Activated T-helper 1 cell treated with Interleukin-2 at 50 U/mL for 16 hours (primary cell): ENCODE measurements at places on chromosomes 13 and 19.

DNA sequence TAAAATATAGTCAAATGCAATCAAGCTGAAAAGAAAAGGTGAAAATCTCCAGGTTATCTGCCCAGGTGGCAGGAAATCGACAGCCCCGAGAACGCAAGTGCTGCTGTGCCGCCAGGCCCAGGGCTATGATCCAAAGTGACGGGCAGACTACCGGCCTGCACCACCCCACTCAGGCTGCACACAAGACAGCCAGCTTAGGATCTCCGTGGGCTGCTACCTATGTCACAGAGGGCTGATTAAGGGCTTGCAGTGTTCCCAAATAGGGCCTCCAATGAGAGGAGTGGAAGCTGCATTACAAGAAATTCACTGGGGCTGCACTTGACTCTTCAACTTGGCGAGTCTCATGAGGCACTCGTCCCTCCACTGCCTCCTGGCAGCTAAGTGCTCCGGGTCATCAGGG, 121.8 kb downstream of the CRYL1 start:
- no peak for DNase-seq

GRCh38 chr19:58063712-58064111, 4.6 kb downstream of the ZNF135 start:
- DNase-seq: no peak

DNA sequence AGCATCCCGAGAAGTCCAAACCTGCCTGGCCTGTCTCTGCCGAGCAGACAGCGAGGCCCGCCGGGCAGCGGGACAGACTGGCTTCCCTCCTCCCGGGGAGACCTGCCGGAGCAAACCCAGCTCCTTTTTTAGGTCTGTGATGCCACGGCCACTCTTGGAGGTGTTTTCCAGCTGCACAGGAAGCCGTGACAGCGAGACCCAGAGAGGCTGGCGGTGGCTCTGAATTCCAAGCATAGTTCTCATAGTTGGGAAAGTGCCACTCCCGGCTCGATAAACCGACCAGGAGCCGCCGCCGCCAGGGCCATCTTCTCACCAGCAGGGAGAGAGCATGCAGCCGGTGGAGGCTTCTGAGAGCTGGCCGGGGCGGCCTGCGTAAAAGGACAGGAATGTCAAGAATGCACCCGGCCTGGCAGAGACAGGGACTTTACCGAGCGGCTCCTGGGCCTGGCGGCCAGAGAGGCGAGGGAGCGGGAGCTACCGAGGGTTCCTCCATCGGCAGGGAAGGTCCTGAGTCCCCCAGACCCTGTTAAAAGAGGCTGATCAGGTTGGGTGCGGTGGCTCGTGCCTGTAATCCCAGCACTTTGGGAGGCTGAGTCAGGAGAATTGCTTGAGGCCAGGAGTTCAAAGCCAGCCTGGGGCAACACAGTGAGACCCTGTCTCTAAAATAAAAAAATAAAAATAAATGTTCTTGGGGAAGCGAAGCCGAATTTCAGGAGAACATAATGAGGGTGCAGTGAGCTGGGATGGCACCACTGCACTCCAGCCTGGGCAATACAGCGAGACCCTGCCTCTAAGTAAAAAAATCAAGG, 64.9 kb downstream of the GADD45B start:
- DNase-seq: no peak

DNA sequence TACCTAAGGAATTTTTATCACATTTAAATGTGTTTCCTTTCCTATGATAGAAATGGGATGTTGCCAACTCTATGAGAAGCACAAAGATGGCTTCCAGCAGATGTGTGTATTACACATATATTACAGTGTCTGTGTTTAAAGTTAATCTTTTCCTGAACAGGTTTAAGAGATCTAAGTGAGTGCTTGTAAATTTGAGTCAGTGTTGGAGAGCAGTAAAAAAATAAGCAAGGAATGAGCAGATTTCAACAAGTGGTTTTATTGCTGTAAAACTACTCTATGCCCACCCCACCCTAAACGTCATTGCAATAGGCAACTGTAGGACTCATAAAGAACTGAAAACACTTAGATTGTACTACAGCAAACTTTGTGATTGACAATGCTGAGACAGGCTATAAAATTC, 248.7 kb downstream of the KLF5 start:
- no peak for DNase-seq

DNA sequence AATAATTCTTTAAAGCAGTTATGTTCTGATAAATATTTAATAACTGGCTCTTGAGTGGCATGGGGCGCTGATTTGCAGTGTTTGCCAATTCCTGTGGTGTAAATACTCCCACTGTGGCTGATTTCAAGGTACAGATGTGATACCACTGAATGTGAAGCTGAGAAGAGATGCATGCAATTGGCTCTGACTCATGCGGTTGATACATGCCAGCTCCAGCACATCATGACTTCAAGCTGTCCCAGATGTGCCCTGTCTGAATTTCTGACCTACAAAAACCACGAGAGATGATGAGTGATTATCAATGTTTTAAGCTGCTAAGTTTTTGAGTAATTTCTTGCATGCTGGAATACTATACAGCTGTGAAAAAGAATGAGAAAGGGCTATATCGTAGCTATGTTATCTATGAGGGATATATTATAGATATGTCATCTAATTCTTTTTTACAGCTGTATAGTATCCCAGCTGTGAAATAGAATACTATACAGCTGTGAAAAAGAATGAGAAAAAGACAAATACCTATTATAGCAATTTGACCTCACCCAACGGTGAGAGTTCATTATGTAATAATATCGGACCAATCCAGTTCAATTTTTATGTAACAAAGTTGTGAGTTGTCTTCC, 7.6 kb upstream of the ACSBG2 start:
- DNase-seq: no peak

DNA sequence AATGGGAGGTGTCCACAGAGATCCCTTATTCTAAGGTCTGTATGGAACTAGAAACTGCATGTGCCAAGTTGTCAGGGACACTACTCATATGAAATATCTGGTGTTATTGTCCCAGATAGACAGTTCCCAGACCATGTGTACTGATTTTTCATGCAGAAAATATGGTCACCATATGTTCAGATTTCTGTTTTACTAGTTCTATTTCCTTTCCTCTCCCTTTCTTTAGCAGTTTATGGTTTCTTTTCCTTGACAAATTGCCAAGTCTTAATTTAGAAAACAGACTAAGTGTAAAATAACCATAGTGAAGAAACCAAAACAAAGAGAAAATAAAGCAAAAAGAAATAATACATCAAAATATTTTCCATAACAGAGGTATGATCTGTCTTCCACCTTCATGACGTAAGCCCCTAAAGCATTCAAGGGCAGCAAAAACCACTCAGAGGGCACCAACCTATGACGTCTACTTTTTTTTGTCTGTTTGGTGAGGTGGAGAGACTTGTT, 248.5 kb downstream of the KCTD12 start:
- no peak for DNase-seq

GRCh38 chr19:52453324-52454094, at the start of gene ZNF578:
Gene ZNF578 (plus strand): TSS chr19:52453553. CDS start chr19:52501846, 48,293 bp downstream.
- peak; percentile 46 for DNase-seq

GRCh38 chr19:2302319-2303210, 5.4 kb downstream of the LINGO3 start:
- no peak for DNase-seq

- no peak for DNase-seq
These were observed at the start of gene TYROBP for GRCh38 chr19:35908010-35908441. Gene TYROBP (minus strand): TSS chr19:35908295. CDS start chr19:35908228, 67 bp downstream.

DNA sequence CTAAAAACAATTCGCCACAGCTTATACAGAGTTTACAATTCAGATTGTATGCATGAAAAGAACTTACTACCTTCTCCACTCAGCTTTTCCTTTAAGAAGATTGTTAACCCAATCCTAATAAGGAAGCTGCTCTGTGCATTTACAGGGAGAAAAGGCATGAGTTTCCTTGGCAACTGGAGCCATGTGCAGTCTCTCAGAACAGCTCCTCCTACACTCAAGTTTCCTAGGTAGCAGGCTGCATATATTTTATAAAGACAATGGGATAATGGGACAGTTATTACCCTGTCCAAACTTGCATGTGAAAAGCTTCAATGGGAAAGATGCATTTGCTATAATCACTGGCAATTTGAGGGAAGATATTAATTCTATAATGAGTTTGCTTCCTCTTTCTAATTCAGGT, 125.5 kb upstream of the TRPC4 start:
- no peak for DNase-seq

GRCh38 chr13:20908714-20909497, 6.4 kb upstream of the XPO4 start:
- DNase-seq: no peak

- no peak for DNase-seq
These were observed 58.1 kb upstream of the TPM4 start for GRCh38 chr19:16018106-16018755.

DNA sequence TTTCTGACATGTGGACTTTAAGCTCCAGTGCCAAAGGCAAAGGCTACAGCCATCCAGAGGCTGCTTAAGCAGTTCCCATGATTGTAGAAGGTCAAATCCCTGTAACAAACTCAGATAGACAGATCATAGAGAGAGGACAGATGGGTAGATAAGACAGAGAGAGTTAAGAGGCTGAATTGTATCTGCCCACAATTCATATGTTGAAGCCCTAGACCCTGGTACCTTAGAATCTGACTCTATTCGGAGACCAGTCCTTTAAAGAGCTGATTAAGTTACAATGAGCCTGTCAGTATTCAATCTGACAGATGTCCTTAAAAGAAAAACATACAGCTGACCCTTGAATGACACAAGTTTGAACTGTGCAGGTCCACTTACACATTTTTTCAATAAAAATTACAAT, 115.2 kb downstream of the RAP2A start:
- DNase-seq: no peak

DNA sequence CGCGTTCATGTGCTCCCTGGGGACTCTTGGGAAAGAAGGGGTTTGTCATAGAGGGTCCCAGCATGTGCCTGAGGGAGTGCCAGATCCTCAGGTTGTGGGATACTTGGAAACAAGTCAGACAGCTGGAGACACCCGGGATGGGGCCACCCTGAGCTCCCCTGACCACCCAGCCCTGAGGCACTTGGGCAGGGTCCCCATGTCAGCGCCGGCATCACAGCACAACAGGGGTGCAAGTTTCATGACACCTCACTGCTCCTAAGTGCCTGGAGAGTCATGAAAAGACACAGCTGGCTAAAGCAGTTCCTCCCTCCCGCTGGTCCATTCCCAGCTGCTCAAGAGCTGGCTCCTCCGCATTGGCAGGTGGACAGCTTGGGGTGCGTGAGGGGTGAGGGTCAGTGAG, 102.7 kb downstream of the KDM4B start:
- DNase-seq: no peak

DNA sequence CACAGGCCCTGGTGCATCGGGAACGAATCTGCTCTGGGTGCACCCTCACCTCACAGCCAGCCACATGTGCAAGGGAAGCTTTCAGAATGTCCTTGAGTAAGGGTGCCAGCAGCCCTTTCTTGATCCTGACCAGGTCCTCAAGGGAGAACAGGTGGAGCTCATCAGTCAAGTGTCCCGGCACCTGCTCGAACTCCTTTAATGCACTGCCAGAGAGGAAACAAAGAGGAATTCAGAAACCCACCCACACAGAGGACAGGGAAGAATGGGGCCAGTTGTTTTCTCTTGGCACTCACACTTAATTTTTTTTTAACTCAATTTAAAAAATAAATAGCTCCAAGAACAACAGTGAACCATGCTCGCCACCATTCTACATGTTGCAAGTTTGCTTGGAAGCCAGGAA, 41.7 kb downstream of the RUBCNL start:
- no peak for DNase-seq

DNA sequence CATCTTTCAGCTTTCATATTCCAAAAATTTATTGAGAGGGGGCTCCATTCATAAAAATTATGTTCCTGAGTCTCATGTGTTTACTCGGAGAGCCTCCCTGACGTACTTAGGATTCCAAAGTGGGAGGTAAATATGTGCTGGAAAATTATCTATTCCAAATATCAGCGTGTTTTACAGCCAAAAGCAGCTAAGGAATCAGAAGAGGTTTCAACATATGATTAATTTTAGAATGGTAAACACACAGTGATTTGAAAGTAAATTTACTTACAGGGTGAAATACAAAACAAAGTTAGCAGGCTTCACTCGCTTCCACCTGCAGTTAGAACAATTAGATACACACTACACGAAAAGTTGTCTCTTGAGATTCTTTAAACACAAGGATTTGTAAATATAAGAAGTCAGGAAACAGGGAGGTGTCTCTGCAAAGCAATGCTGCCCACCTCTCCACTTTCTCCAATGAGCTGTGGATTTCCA, 313.8 kb upstream of the NBEA start:
- DNase-seq: no peak

GRCh38 chr13:100883453-100883852, 208.9 kb upstream of the TMTC4 start:
- no peak for DNase-seq

DNA sequence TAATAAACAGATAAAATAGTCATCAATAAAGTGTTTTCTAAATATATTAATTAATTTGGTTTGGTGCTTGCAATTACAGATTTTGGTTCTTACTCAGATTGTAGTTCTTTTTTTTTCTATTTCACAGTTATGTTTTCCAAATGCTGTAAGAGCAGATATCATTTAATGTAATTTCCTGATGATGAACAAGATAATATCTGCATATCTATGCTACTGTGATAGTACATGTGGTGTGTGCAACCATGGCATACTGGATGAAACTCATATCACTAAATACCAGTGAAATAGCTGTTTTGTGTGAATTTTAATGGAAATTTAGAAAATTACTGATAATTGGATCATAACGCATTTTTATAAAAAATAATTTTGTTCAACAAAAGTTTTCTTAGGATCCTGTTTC, 88.8 kb upstream of the MAB21L1 start:
- DNase-seq: no peak

- no peak for DNase-seq
These were observed 5.3 kb downstream of the ZNF85 start for GRCh38 chr19:20928371-20928770.

DNA sequence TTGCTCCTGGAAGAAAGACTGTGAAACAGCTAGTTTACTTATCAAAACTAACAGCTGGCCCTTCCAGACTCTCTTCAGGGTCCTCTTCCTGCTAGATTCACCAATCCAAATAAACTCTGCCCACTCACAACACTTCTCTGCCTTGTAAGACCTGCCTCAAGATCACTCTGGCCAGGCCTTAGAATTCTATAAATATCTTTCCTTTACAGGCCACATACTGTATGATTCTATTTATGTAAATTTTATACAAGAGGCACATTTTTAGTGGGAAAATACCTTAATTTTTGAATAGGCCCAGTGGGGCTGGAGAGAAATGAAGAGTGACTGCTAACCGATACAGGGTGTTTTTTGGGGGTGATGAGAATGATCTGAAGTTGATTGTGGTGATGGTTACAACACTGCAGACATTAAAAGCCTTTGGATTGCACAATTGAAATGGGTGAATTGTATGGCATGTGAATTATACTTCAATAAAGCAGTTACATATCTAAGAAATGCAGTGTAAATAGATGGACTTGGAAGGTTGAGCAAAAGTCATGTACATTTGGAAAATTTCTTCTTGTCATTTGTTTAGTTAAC, 141.8 kb downstream of the GPC5 start:
- no peak for DNase-seq

- DNase-seq: no peak
These were observed 5.6 kb upstream of the SIGLEC9 start for GRCh38 chr19:51119101-51119500.

DNA sequence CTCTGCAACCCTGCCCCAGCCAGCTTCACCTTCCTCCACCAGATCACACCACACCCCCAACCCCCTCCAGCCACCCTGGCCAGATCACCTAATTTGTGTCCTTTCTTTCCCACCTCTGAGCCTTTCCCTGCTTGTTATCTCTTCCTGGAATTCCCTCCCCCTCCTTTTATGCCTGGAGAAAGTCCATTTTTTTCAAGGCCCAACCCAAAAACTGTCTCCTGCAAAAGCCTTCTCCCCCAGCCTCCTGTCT, 5.3 kb upstream of the TLE2 start:
- DNase-seq: no peak
